Upper lobe of left lung (tissue), 6 donors: ENCODE measurements at places on chromosomes 1 and 21.

DNA sequence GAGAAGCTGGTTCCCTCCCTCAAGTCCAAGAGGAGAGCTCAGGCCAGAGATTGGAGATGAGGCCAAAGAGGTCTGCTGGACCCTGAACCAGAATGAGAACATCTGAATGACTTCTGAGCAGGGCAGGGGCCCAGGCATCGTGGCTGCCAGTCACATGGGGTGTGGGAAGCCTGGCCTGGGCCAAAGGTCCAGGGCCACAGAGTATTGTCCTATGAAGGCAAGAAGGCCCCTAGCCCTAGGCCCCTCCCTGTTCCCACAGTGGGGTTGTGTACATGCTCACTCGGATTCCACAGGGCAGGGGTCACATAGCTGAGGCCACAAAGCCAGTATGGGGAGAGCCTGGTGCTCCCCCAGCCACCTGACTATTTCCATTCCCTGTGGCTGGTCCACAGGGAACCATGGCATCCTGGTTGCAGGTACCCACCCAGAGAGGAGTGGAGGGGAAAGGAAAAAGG is 18.5 kb upstream of the SLC1A7 start:
- peak; percentile 25 for DNase-seq

DNA sequence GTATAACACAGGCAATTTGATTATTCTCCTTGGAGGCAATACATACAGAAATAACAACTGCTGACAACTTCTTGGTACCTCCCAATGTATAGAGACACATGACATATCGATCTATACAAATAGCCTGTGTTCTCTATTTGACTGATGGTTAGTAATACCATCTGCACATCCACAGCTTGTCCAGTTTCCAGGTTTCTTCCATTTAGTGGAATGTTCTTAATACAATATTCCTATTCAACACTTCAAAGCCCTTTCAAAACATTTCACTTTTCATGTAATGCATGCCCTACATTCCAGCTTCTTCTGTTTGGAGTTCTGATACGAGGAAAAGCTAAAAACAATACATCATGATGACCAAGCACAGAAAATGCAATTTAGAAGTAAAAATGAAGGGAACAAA is 37.0 kb upstream of the GORAB start:
- no peak for DNase-seq

DNA sequence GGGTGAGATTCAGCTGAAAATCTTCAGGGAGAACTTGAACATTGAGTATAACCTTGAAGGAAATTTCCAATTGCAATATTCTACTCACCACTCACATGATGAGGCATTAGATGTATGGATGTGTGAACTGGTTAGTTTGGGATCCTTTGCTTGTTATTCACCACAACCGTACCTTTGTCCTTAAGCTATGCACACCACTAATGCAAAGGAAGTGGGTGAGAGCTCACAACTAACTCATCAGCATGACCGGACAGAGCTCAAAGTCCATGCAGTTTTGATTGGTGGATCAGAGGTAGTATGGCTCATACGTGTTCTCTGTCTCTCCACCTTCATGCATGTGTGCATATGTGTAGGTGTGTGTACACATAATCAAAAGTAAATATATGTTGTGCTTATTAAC is 43.5 kb upstream of the MROH9 start:
- DNase-seq, result no peak

DNA sequence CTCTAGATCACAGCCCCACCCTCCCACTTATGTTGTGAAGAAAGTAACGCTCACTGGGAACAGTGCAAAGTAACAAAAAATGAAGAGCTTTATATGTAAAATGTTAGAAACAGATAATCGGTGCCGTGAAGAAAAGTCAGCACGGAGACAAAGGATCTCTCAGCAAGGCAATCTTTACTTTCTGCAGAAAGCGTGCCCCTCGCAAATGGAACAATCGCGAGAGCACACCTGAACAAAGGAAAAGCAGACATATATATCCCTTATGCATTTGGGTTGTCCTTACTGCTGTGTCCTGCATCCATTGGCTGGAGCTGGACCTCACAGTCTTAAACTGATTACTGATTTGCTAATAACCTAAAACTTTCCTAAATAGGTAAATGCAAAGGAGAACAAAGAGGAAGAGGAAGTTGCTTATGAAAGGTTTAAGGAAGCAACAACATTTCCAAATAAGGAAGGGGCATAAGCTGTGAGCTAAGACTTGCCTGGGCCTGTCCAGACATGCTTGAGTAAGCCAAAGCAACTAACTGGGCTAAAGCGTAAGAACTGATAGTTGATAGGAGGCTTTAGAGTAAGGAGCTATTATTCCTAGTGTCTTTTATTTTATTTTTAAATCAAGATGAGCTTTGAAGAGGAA is 89.7 kb downstream of the GTF2B start:
- no peak for DNase-seq

GRCh38 chr1:8545078-8545477 is 227.2 kb downstream of the SLC45A1 start:
- DNase-seq, result no peak

DNA sequence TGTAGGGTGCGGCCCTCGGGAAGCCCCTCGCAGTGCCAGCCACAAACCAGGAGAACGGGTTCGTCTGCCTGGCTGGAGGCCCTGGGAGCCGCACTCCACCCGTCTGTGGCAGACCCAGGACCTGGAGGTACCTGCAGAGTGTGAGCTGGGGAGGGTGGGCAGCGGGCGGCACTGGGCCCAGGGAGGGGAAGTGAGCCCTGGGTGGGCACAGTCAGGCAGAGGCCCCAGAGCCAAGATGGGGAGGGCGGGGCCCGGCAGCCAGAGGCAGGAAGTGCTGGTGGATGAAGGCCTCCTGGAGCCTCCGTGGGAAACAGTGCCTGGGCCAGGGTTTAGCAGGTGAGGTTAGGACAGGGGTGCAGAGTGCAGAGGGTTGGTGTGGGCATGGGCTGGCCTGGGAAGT is 4.0 kb upstream of the PEX10 start:
- DNase-seq, result peak; percentile 78

DNA sequence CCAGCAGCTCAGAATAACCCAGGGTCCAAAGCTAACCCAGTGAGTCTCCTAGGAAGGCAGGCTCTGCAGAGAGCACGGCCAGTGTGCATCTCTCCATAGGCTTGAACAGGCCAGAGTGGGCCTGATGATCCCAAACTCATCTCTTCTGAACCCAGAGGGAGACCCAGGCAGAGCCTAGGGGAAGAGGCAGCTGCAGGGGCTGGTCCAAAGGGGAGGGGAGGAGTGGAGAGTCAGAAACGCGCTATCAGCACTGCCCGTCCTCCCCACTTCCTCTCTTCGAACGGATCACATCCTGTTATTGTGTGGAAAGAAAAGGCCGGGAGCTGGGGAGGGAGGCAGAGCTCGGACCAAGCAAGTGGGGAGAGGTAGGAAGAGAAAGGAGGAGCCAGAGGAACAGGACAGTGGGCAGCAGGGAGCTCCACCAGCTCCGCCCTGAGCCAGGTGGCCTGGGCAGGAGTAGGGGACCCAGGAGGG is 20.2 kb downstream of the TAL1 start:
- DNase-seq, result no peak

DNA sequence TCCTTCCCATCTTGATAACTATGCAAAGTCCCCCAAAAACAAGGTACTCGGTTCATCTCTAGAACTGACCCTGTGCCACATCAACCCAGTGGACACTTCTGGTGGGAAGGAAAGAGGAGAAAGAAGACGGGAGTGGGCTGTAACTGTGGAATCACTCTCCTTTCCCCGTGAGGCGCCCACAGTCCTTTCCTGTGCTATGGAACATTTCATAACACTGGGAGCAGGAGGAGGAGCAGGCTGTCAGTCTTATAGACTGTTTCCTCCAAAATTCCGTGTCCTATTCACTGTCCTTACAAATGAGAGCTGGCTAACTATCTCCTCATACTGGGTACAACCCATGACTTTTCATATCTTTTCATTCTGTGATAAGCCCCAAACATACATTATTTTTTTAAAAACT is 40.7 kb downstream of the PLEKHA6 start:
- no peak for DNase-seq

DNA sequence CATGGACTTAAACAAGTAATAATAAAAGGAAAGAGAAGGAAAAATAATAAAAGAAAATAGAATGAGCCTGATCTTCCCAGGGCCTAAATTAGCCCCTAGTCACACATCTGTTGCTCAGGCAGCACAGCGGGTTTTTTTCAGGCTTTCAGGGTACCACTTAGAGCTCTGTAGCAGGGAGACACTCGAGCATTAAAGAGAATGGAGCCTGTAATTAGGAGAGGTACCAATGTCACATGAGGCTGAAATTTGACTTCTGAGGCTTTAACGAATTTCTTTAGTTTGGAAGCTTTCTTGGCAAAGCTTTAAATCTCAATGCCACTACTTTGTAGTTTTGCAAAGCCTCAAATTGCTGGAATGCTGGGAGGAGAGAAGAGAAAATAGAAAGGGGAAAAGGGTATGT is 116.3 kb downstream of the AK5 start:
- DNase-seq, result no peak
